Activated T-cell treated with anti-CD3 and anti-CD28 coated beads, Interleukin-2, amount 50 U/mL, for 72 hours (primary cell): ENCODE measurements at places on chromosomes 6 and 20. TPM values are rescaled to one million over a fixed set of nuclear protein-coding genes. Genes with fewer than 3 reads are reported as not detected.

NUS1 gene
- 33.3 TPM for total RNA-seq

ZFP57 gene
- 6.3 TPM for total RNA-seq

MMP24 gene
- total RNA-seq: not detected

PRND gene
- total RNA-seq: not detected

DNA sequence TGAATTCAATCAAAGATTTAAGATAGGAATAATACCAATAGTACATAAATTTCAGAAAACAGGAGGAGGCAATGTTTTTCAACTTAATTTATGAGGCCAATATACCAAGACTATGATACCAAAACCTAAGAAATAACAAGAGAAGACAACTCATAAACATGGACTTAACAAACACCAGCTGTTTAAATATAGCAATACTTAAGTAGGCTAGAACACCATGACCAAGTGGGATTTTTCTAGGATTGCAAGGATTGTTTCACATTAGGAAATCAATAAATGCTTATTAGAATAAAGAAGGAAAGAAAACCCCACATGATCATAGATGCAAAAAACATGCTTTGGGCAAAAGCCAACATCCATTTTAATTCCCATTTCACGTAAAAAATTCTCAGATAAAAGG, 355.1 kb downstream of the EPM2A start:
- no peak overlapping the region for H3K27ac ChIP-seq
- H3K4me3 ChIP-seq: no peak overlapping the region

ZBTB12 gene
- total RNA-seq: 1.9 TPM

ADGRF5 gene
- not detected for total RNA-seq

GRCh38 chr6:170006900-170007467, 255.6 kb downstream of the ERMARD start:
- no peak for DNase-seq
- H3K4me1 ChIP-seq: no peaks in the 10 kb centered on the region
- no peak overlapping the region for H3K4me3 ChIP-seq
- H3K27ac ChIP-seq: no peak overlapping the region
